CD4-positive, alpha-beta T cell treated with Interleukin-15 for 4 hours (primary cell): ENCODE measurements at places on chromosomes 4 and X.

GRCh38 chrX:66016905-66017658 is 22.8 kb downstream of the VSIG4 start:
- DNase-seq, result no peak

DNA sequence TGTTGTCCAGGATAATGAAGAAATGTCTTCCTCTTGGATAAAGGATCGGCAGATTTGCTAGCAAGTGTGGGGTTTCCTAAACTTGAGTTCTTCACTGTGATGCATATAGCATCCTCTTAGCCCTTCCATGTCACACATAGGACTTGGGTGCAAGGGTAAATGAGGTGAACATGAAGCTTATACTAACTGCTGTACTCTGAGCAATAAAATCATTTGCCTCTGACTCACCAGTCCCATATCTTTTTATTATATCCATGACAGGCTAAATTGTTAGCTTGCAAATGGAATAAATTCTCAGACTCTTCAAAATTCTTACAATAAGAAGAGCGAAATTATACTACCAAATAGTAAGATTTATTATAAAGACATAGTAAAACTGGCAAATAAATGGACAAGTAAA is 14.7 kb upstream of the TBC1D1 start:
- DNase-seq, result no peak

DNA sequence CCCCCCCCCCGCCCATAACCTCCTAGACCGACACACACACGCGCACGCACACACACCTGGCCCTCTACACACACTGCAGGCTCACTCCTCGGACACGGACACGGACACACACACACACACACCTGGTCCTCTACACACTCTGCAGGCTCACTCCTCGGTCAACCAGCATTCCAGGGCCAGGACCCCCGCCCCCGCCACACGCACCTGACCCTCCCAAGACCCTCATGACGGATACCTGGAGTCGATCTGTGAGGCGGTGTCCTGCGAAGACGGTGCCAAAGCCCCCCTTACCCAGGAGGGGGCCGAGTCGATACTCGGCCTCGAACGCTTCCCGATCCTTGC is 552 bp downstream of the PIM2 start:
- no peak for DNase-seq

DNA sequence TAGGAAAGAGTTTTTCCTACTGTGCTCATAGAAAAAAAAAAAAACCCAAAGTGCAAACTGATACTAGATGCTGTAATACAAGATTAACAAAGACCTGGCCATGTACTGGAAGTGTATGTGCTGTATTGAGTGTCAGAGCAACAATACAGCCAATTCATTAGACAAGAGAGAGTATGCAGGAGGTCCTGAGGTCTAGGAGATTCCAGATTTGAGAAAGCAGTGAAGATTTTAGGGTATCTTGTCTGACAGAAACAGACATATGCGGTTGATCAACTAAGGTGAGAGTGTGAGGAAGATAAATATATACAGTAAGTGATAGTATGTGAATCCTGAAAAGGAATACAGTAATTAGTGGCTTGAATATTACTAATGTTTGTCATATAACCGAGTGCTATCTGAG is 3.0 kb downstream of the GPR174 start:
- DNase-seq, result no peak

GRCh38 chrX:44873415-44874276 is 658 bp downstream of the KDM6A start:
- DNase-seq, result peak; percentile 36

DNA sequence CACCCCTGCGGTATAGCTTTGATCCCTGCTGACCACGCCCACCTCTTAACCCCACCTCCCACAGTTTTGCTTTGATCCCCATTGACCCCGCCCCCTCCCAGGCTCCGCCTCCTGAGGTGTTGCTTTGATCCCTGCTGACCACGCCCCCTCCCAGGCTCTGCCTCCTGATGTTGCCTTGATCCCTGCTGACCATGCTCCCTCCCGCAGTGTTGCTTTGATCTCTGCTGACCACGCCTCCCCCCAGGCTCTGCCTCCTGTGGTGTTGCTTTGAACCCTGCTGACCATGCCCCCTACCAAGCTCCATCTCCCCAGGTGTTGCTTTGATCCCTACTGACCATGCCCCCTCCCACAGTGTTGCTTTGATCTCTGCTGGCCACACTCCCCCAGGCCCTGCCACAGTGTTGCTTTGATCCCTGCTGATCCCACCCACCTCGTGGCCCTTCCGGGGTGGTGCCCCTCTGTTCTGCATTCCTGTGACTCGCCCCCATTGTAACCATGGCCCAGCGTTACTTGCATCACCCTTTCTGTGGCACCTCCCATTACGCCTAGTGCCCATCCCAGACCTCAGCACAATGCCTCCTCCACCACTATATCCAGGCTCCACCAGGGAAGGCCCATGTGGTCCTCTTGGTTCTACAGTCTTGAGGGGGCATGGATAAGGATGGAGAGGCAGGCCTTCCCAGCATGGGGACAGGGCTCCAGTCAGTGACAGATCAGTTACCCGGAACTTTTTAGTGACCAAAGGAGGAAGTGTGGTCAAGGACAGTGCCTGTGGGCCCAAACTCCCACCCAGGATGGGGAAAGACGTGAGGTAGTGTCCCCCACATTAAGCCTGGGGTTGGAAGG is 70.8 kb downstream of the ADRA2C start:
- no peak for DNase-seq
